ENCODE measurements at places on chromosomes 7 and 10. TPM values are rescaled to one million over a fixed set of nuclear protein-coding genes. Genes with fewer than 3 reads are reported as not detected.

DNA sequence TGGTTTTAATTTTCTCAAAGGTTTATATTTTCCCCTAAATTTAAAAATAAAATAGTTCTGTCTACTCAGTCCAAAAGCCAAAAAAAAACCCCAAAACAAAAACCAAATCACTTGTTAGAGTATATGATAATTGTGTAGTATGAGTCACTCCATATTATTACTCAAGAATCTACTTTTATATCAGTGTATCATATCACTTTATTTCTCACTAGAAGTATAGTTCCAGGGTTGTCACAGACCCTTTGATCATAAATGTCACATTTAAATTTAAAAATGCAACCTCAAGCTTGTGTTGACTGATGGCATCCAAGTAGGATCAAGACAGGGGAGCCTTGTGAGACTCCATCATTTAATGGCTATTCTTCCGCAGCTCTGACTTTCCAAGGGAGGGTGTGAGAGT is 61.0 kb downstream of the PAPSS2 start:
- DNase-seq, result no peak

MINDY4 gene
- 11.4 TPM for polyA plus RNA-seq

- no peak for DNase-seq
Measured at GRCh38 chr10:85927952-85928665, 438.5 kb downstream of the GRID1 start.

DNA sequence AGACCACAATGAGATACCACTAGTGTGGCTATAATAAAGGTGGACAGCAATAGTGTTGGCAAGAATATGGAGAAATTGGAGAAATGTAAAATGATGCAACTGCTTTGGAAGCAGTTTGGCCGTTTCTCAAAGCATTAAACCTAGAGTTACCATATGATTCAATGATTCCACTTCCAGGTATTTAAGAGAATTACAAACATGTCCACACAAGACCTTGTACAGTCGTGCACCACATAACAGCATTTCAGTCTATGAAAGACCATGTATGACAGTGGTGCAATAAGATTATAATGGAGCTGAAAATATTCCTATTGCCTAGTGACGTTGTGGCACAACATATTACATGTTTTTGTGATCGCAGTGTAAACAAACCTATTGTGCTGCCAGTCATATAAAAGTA is 29.6 kb downstream of the CCDC172 start:
- no peak for DNase-seq

DNA sequence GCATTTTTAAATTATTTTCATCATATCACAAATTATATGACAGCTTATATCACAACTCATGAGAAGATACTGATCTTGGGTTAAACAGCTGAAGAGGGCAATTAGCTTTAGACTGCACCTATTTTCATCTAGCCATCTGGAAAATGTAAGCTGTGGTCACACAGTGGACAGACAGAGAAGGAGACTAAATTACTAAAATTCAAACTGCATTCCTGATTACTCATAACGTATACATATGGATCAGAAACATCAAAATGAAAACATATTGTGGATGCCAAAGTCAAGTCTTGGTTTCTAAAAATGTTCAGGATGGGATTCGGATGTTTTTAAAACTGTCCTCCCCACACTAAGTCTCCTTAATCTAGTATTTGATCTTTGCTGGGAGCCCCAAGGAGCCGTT is 6.6 kb downstream of the BBIP1 start:
- DNase-seq, result no peak

- DNase-seq, result no peak
Measured at GRCh38 chr10:75465450-75465827, 34.0 kb downstream of the LRMDA start.

- DNase-seq, result no peak
Measured at GRCh38 chr7:116598861-116599260, 73.1 kb upstream of the MET start.

DNA sequence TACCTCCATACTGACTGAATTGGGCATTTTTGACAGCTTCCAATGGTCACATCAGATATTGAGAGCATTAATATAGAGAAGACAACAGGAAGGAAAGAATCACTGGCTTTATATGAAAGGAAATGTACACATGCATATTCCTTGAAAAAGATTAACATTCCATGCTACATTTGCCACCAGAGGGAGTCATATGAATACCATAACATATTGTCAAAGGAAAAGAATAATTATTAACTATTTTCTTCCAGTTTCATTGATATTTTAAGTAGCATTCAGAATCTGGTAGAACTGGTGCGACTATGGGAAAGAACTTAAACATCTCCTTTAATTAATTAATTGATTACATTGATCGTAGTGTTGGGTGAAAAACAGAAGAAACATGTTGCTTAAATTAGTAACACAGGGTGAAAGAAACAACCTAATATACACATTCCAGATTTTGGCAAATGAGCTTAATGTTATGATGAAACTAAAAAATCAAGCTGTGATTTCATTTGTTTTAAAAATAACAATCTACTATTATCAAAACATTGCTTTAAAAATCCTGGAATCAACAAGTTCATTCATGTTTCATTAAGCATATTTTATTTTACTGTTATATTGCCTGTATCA is 71.5 kb downstream of the GPR85 start:
- peak; percentile 4 for DNase-seq

TAC1 gene
- 0.49 TPM for polyA plus RNA-seq

GRCh38 chr10:15379078-15379477 is 8.0 kb upstream of the FAM171A1 start:
- DNase-seq, result no peak

- no peak for DNase-seq
Measured at GRCh38 chr10:101624526-101625102, 36.5 kb downstream of the DPCD start.

STAG3 gene
- 11.8 TPM for polyA plus RNA-seq

SLC18A3 gene
- polyA plus RNA-seq, result not detected
